ENCODE measurements at places on chromosomes 16 and 17.

- DNase-seq = no peak
These were observed 100.9 kb downstream of the AMFR start for GRCh38 chr16:56324406-56324805.

GRCh38 chr17:8402921-8403536, 5.4 kb upstream of the RNF222 start:
- DNase-seq = no peak

GRCh38 chr17:44502598-44503146, 534 bp downstream of the GPATCH8 start:
- DNase-seq = peak; percentile 10

DNA sequence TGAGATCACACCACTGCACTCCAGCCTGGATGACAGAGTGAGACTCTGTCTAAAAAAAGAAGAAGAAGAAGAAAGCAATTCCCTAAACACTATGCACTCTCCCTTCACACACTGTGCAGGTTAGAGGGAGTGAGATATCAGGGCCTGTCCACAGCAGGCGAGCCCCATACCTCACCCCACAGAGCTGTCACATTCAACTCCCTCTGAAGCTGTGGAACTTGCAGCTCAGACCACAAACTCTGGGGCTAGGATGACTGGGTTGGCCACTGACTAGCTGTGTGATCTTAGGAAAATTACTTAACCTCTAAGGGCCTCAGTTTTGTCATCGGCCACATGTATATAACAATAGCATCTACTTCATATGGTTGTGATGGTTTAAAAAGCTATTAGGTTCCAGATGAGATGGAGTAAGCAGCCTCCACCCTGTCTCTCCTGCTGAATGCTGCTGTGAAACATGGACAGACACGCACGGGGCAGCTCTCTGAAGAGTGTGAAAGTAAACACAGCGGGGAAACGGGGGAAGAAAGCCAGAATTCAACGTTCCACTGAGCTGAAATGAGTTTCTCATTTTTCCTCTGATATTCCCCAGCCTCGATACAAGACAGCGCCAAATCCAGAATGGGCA, 13.6 kb upstream of the PYY start:
- no peak for DNase-seq

GRCh38 chr17:38908676-38909181, 16.7 kb upstream of the LASP1NB start:
- no peak for DNase-seq

DNA sequence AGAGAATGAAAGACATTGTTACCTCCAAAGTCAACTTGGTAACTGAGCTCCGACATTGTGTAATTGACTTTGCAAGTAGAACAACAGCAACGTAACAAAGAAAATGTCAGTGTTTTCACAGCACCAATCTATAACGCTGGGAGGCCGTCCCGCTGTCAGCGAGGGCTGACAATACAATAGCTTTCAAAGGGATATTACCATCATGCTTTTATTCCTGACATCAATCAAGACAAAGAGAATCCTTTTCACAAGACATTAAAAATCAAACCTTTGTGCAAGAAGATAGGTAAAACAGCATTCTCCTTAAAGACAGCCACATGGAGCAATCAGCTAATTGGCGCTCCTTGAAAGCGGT, 6.2 kb downstream of the ZNF423 start:
- no peak for DNase-seq

DNA sequence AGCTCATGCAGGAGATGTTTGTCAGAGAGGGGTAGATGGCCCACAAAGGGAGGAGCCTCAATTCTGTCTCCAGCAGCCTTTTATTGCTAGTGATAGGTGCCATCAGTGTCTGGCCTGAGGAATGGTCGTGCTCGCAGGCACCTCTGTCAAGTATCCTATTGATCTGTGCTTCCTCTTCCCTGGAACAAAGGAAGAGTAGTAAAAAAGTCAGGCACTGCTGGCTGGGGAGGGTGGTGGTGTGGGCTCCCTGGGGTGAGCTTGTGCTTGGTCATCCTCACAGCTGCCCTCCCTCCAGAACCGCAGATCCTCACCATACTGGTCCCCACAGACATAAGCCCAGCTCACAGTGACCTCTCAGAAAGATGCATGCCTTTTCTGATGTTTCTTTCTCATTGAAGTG, 15.0 kb upstream of the SALL1 start:
- DNase-seq = no peak

- no peak for DNase-seq
These were observed 3.7 kb upstream of the ZDHHC1 start for GRCh38 chr16:67419931-67420330.

DNA sequence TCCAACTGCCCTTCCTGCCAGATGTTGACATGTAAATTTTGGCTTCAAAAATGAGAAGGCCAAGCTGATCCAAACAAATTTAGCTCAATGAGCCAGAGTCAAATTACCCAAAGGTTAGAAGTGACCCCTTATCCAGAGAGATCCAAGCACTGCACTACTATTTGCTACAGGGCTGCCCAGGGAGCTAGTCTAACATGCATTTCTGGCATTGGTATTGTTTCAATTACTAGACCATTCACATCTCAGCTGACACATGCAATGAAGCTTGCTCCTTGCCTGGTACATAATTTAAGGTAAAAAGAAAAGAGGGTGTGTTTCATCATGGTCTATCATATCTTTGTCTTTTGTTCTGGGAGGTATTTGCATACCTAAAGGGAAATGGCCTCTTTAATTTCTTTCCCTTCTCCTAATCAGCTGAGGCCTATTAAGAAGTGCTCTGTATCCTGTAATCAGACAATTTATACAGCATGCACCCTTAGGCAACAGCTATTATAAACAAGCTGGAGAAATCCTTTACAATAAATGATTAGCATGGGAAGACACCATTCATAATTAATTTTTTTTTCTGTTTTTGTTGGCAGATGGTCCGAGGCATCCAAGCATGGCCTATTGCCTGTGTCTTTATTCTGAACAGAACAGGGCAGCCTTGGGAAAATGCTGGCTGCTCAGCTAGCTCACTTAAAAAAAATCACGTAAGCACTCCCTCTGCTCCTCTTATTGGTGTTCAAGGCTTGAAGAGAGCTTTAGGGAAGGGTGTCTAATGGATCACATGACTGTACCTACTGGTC, 161.5 kb upstream of the SALL1 start:
- no peak for DNase-seq

GRCh38 chr16:86430814-86431213, 79.5 kb upstream of the FOXF1 start:
- no peak for DNase-seq

DNA sequence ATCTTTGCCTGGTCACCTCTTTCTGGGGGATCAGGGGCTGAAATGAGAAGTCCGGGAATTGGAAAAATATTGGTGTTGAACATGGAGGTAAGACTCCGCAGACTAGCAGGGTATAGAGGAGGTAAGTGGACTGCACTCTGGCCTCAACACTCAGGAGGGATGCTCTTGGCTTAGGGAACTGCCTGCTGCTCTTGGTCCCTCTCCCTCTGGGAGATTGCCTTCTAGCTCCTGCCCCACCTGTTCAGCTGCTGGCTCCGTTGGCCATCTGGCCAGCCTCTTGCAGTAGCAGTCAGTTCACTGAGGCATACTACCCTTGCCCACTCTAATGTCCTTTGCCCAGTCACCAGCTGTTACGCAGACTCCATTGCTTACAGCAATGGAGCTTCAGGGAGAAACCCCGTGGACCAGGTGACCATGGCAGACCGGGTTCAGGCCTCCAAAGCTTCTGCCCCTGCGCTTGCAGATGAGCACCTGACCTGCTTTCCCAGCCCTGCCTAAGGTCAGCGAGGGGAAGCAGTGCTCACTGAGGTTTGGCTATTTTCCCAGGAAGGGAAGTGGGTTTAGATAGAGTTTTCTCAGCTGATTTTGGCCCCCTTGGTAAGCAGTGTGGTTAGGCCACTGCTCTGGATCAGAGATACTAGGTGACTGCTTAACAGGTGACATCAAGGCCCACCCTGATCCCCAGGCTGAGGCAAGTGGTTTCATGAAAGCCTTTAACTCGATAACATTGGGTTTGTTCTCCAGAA, 11.9 kb downstream of the CDK5RAP3 start:
- DNase-seq = no peak

DNA sequence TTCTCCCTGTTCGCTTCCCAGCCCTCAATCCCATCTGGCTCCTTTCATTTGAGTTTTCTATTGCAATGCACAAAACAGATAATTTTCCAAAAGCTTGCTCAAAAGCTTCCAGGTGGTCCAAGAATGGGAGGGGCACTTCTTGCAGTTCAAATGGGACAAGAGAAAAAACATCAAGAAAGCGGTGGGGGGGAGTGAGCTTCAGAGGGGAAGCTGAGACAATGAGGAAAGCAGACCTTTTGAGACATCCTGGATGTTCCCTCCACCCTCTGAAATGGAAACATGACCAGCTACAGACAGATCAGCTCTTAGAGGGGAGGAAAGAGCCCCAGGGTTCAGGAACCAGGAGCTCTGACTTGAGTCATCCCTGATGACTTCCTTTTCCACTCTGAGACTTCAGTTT, 368.2 kb downstream of the SLC39A11 start:
- DNase-seq = no peak

DNA sequence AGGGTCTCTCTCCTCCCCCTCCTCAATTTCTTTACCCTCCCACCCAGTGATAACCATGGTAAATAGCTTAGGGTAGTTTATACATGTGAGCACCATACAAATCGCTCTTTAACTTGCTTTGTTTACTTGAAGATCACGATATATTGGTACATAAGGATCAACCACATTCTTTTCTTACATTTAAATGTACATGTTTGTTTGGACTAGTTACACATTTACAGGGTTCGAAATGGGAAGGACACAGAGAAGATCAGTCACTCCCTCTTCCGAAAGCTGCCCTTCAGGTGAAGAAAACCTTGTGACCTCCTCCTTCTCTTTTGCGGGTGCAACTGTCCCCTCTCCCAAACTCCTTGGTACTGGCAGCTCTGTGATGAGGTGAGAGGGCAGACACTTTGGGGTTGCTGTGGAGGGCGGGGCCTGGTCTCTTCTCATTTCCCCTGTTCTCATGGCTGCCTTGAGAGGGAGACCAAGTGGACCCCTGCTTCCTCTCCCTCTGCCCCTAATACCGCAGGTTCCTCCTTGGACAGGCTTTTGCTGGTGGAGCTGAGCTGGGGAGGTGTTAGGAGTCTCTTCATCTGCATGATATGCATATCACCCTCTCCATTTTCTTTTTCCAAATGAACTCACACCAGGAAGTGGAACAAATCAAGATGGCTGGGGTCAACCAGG, 4.7 kb upstream of the PIK3R6 start:
- no peak for DNase-seq

GRCh38 chr17:67221062-67221998, 23.7 kb downstream of the HELZ start:
- DNase-seq = peak; percentile 51

DNA sequence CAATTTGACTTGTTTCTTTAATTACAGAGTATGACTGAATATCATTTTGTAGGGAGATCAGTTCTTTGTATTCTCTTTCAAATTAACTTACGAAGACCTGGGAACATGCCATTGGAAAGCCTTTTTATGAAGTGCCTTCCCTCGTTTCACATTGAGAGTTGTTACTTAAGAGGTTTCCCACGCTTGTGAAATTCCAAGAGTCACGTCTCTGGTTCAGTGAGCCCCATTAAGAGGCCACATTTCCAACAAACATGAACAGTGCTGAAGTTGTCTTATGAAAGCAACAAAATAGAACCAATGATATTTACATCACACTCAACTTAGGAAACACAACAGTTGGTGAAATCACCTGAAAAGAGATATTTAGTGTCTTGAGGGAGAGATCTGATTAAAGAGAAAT, 334.1 kb downstream of the TOX3 start:
- DNase-seq = no peak

DNA sequence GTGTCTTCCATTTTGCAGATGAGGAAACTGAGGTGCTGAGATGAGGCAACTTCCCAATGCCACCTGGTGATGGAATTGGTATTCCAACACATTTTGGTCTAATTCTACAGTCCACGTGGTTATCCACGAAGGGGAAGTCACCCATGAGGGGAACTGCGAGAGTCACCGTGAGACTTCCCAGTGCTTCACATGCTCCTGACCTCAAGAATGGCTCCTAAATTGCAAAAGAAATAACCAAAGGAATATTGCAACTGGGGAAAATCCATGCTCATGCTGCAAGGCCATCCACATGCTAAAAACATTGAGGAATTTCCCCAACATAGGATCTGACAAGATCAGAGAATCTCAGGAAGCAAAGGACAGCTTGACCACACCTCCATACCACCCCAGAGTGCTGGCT, 153.9 kb downstream of the HS3ST3B1 start:
- DNase-seq = no peak

DNA sequence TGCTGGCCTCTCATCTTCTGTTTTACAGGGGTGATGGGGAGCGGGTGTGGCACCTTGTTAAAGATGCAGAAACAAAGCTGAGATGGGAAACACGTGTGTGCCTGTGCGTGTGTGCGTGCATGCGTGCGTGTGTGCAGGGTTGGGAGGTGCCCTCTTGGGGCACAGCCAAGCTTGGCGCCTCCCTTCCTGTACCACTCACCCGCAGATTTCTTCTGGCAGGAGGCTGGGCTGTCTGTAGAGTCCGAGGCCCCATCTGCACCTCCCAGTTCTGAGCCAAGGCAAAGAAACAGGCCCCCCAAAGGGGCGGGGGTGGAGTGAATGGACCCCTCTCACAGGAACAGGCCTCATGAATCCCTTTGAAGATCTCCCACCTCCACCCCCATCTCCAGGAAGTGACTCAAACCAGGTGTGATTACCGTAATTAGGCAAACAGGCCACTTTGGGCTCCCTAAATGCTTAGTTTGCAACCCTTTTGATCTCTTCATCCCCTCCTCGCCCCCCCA, 20.9 kb downstream of the TNS4 start:
- no peak for DNase-seq

DNA sequence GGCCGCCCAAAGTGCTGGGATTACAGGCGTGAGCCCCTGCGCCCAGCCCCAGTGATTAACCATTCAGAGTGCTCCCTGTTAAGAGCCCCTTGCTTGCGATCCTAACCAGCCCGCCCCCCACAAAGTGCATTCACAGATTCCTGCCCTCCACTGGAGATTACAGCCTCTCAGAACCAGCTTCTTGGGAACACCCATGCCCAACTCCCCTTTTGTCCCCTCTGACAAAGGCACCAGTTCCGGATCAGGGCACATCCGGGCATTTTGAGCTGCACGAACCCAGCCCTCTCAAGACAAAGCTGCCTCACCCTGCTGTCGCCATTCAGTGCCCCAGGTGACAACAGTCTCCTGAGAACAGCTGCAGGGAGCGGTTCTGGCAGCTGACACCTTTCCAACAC, 848 bp upstream of the KRT19 start:
- no peak for DNase-seq

DNA sequence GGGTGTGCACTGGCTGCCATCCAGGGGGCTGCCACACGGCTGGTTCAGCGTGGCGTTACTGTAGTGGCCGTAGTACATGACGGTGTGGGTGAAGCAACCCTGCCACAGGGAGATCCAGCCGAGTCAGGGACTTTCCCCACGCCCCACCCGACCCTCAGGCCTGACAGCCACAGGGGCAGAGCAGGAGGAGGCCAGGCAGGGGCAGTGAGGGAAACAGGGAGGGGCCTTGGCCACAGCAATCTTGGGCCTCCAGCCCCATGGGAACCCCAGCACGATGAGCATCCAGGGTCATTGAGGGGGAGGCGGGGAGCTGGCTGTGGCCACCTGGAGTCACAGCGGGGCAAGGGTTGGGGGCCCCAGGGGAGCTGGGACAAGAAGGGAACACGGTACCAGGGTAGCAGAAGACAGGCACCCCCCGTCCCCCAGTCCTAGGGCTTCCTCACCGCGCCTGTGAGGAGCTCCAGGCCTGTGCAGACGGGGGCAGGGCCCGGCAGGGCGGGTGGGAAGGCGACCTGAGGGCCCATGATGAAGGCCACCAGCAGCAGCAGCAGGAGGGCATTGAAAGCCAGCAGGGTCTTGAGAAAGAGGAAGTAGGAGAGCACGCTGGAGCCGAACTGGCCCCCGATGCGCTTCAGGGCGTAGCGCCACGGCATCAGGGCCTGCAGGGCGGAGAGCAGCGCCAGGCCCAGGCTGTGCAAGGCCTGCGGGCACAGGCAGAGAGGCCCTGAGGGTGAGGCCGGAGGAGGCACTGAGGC, 4.3 kb downstream of the TMC6 start:
- no peak for DNase-seq
